ENCODE measurements at places on chromosomes 4 and X.

DNA sequence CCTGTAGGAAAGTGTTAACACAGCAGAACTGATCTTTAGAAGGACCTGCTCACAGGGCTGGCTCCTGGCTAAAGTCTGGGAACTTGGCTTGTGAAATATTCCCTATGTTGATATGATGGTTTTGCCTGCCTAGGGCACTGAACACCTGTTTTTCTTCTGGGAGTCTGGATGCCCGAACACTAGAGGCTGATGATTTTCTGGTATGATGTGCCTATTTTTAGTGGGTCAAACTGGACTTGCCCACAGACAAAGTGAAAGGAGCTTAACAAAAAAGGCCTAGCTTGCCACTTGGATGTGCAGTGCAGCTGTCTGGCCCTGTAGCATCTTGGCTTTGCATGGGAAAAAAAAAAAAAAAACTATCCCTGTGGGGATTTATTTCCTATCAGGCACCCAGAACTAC lies 39.1 kb downstream of the ZNF674 start:
- no peaks in the 10 kb centered on the region for H3K4me1 ChIP-seq
- H3K27ac ChIP-seq: no peak overlapping the region
- no peaks in the 10 kb centered on the region for H3K27me3 ChIP-seq
- no peak for DNase-seq

DNA sequence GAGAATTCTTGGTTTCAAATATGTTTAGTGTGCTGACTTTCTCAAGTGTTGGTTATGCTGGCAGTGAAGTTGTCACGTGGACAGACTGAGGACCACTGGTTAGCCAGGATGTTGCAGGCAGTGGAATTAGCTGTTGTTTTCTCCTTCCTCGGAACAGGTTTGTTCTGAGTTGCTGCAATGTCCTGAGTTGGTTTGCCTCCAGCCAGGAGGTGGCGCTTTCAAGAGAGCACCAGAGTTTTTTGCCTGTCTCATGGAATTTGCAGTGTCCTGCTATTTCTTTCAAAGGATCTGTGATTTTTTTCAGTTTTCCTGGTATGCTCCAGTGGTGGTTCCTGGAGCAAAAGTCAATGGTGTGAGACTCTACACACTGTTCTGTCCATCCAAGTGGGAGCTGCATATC lies 158.1 kb upstream of the CXorf66 start:
- H3K27ac ChIP-seq: no peak overlapping the region
- peaks cover 19% of the 10 kb centered on the region for H3K27me3 ChIP-seq
- H3K4me3 ChIP-seq: no peak overlapping the region
- H3K4me1 ChIP-seq: no peaks in the 10 kb centered on the region

- no peaks in the 10 kb centered on the region for H3K4me1 ChIP-seq
- H3K36me3 ChIP-seq: no peaks in the 10 kb centered on the region
- DNase-seq: no peak
- H3K4me3 ChIP-seq: no peak overlapping the region
- no peak overlapping the region for H3K27ac ChIP-seq
Measured at GRCh38 chr4:116243431-116243830, 841.9 kb downstream of the TRAM1L1 start.

DNA sequence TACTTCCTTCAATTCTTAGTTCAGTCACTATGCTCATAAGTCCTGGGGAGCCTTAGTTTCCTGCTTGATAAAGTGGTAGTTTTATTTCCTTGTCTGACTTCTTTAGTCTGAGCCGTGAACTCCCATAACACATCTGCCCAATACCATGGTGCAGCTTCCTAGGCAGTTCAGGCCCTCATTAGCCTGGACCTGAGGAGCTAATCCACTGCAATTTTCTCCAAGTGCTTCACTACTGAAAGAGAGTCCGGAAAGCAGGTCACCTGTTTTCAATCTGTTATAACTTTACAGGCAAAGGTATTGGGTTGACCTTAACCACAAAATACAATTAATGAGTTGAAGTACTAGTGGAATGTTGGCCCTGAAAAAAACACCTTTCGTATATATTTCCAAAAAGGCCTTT lies 245.4 kb upstream of the BOD1L1 start:
- DNase-seq: no peak
- H3K4me3 ChIP-seq: no peak overlapping the region
- peaks cover 7% of the 10 kb centered on the region for H3K27me3 ChIP-seq
- H3K27ac ChIP-seq: no peak overlapping the region
- H3K36me3 ChIP-seq: no peaks in the 10 kb centered on the region
- no peaks in the 10 kb centered on the region for H3K4me1 ChIP-seq

- H3K27ac ChIP-seq: no peak overlapping the region
- no peaks in the 10 kb centered on the region for H3K36me3 ChIP-seq
- no peak overlapping the region for H3K4me3 ChIP-seq
- H3K4me1 ChIP-seq: peaks cover 28% of the 10 kb centered on the region
- H3K27me3 ChIP-seq: no peaks in the 10 kb centered on the region
Measured at GRCh38 chr4:172648471-172648870, 520.1 kb upstream of the GALNT7 start.

DNA sequence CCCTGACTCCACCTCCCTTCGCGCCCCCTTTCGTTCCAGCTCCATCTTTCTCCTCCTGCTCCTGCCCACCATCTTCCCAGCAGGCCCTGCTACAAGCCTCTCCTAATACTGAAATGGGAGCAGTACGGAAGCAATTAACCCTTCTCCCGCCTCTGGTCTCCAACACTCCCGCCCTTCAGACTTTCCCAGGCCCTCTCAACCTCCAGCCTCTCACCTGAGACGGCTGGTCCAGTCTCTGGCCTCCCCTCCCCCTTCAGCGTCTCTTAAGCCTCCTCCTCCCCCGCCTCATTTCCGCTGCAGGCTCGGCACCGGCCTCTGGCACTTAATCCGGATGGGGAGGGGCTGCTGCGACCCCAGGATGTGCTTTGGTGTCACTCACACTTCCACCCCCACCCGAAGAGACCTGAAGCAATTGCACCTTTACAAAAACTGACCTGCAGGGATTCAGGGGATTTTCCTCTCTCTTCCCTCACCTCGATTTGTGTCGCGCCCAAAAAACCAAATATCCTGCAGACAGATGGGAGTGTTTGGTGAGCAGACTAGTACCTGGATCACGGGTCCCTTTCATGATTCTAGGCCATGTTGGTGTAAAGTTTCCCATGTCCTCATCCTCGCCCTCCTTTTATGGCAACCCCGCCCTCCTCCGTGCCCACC lies 657 bp downstream of the TCEAL8 start:
- peaks cover 3% of the 10 kb centered on the region for H3K36me3 ChIP-seq
- H3K27me3 ChIP-seq: no peaks in the 10 kb centered on the region
- no peak for DNase-seq

GRCh38 chr4:137640838-137641158 lies 108.5 kb upstream of the PCDH18 start:
- H3K27me3 ChIP-seq: no peaks in the 10 kb centered on the region
- H3K4me1 ChIP-seq: peaks cover 5% of the 10 kb centered on the region
- no peaks in the 10 kb centered on the region for H3K36me3 ChIP-seq
- no peak overlapping the region for H3K4me3 ChIP-seq

DNA sequence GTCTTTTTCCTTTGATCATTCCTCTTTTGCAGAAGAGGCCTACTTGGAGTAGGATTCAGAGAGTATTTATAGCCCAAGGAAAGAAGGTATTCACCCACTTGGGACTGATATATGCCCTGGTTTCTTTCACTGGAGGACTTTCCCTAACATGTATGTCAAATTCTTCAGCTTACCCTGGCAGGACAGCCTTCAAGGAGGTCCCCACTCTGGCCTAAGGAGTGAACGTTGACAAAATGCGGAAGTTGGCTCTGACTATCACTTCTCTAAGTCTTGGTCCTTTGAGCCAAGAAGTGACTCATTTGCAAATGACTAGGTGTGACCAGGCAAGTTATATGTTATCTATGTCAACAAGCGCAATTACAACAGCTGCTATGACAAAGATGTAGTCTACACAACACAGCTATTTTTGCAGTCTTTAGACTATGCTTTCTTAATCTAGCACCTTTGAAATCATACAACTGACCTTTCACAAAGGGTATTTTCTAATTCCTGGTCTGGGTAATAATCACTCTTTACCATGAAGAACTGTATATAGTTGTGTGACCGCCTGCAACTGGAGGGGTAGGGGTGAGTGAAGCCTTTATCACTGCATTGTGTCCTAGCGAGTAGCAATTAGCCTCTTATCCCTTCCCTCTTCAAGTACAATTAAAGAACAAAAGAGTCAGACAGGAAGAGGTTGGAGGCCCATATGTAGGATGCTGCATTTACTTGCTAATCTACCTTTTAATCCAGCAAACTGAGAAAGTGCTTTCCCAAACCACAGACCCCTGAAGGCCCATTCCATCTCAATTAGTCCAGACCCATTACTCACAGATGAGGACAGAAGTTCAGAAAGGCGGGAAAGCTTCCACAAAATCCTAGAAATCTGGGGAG lies 50.1 kb downstream of the RASGEF1B start:
- H3K36me3 ChIP-seq: no peaks in the 10 kb centered on the region
- no peaks in the 10 kb centered on the region for H3K4me1 ChIP-seq
- H3K27ac ChIP-seq: no peak overlapping the region
- DNase-seq: no peak
- peaks cover 5% of the 10 kb centered on the region for H3K27me3 ChIP-seq

- H3K4me1 ChIP-seq: peaks cover 19% of the 10 kb centered on the region
Measured at GRCh38 chr4:182583703-182584415, 333.3 kb downstream of the DCTD start.

DNA sequence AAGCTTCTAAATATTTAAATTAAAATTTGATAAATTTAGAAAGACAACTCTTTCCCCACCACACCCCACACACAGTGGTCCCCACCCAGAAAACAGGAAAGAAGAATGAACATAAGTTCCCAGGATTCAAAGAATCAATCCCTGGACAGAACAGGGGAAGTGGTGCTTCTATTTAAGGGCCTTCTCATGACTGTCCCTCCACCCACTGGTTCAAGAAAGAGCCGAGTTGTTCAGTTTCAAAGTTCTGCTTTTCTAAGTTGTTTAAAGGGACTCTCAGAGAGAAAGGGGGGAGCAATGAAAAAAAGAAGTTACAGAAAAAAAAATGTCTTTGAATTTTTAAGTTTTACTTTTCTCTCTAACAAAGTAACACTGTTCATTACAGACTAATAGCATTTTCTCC lies 195.8 kb downstream of the PDGFC start:
- H3K4me3 ChIP-seq: no peak overlapping the region
- peaks cover 47% of the 10 kb centered on the region for H3K4me1 ChIP-seq
- DNase-seq: no peak
- no peaks in the 10 kb centered on the region for H3K27me3 ChIP-seq
- peaks cover 6% of the 10 kb centered on the region for H3K36me3 ChIP-seq
- no peak overlapping the region for H3K27ac ChIP-seq

DNA sequence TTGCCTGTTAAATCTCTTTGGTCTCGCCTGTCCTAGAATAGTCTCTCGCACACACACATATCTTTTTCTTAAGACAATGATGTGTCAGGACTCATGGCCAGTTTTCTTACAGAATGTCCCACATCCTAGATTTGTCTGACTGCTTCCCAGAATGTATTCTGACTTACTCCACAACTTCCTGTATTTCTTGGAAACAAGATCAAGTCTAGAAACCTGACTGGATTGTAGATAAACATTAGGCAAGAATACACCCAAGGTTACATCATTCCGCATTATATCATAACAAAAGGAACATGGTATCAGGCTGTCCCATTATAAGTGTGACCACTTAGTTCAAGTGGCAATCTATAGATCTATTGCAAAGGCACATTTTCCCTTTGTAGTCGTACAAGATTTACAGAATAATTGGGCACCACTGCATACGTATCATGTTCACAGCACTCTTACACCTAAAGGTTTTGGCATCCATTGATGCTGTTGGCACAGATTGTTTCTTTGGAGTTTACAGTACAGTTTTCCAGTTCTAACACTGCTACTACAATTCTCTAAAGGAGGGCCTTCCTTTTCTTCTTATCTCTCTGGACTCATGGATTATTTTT lies 56.4 kb downstream of the FBXW7 start:
- H3K4me1 ChIP-seq: no peaks in the 10 kb centered on the region
- no peak overlapping the region for H3K27ac ChIP-seq
- DNase-seq: no peak
- peaks cover 5% of the 10 kb centered on the region for H3K36me3 ChIP-seq
- H3K4me3 ChIP-seq: no peak overlapping the region
- no peaks in the 10 kb centered on the region for H3K27me3 ChIP-seq

DNA sequence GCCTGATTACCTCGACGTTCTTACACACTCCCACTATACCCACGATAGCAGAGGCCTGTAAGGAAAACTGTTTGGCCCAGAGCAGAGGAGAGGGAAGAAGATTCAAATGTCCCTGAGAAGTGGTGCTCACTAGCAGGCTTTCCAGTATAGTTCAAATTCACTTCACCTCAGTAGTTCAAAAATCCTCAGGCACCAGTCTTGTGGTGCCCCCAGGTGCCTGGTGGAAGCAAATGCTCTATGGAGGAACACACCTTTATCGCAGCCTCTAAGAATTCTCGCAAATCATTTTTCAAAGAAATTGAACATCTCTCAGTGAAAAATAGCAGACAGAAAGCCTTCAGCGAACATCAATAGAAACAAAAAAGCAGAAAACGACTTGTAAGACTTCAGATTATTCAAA lies 12.2 kb upstream of the MTMR1 start:
- no peaks in the 10 kb centered on the region for H3K27me3 ChIP-seq
- no peak for DNase-seq
- no peaks in the 10 kb centered on the region for H3K4me1 ChIP-seq
- no peaks in the 10 kb centered on the region for H3K36me3 ChIP-seq

DNA sequence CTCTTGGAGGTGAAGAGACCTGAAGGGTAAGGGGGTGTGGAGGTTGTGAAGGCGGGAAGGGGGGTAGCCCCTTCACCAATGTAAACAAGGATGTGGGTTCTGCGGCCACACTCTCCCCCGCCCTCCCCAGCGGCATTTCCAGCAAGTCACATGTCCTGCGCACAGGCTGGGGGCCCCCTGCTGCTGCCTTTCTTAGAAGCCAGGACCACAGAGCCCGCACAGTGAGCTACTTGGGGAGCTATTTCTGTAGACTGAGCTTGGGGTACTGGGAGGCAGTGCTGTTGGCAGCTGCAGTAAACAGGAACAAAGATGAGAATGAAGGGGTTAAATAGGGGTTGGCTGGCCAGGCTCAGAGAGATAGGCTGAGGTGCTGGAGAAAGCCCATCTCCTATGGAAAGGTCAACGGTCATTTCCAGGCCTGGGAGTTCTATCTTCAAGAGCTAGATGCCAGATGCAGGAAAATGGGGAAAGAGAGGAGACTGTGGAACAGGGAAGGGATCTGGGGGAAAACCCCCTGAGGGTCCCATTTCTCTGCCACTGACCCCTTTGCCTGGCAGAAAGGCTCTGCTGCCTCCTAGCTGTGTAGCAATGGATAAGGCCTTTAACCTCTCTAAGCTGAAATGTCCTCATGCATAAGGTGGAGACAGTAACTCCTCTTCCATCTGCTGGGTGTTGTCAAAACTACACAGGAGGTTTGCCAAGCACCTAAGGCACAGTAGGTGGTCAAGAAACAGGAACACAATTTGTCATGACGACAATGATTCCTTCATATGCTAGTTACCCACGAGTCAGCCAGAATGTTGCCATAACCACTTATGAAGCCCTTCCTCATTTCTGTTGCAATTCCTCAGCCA lies 18.5 kb upstream of the PIM2 start:
- no peaks in the 10 kb centered on the region for H3K27me3 ChIP-seq
- DNase-seq: no peak
- no peak overlapping the region for H3K27ac ChIP-seq
- H3K4me1 ChIP-seq: no peaks in the 10 kb centered on the region
- no peak overlapping the region for H3K4me3 ChIP-seq
- H3K36me3 ChIP-seq: peaks cover 25% of the 10 kb centered on the region

GRCh38 chr4:185013417-185014125 lies 4.7 kb upstream of the HELT start:
- peaks cover 7% of the 10 kb centered on the region for H3K4me1 ChIP-seq
- no peaks in the 10 kb centered on the region for H3K36me3 ChIP-seq
- H3K27me3 ChIP-seq: peaks cover 100% of the 10 kb centered on the region
- H3K27ac ChIP-seq: no peak overlapping the region

All from mesothelial cell of epicardium (in vitro differentiated cells).